ENCODE measurements at places on chromosomes 7 and 10.

- no peak for DNase-seq
Measured at GRCh38 chr10:24119896-24120295, 89.0 kb upstream of the KIAA1217 start.

- no peak for DNase-seq
Measured at GRCh38 chr7:106142136-106142535, 30.0 kb upstream of the SYPL1 start.

DNA sequence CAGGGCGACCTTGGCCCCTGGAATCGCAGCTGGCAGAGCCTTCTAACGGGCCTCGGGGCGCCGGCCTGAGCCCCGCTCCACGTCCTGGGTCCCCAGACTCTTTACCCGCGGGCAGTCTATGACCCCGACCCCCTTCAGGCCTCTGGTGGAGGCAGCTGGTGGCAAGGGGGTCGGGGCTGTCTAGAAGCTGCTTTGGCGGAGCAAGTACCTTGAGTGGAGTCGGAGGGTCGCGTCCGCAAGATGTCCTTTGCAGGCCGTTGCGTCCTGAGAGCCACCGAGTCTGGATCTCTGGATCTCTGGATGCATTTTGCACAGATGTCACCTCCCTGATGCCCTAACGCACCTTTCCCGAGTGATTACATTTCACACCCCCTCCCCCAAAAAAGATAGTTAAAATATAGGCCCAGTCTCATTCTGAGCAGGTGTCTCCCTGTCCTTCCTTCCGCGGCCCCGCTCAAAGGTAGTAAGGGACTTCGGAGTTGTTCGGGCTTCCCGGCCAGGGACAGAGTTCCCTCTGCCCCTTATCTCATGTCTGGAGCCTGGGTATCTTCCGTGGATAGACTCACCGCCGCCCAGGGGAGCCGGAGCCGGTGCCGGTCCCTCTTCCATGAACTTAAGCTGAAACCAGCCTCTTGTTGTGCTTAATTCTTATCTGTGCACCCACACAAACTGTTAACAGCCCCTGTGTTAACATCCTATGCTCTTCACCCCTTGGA is 457 bp downstream of the ACADSB start:
- peak; percentile 45 for DNase-seq

- DNase-seq: no peak
Measured at GRCh38 chr7:13992596-13992964, 3.1 kb upstream of the ETV1 start.

DNA sequence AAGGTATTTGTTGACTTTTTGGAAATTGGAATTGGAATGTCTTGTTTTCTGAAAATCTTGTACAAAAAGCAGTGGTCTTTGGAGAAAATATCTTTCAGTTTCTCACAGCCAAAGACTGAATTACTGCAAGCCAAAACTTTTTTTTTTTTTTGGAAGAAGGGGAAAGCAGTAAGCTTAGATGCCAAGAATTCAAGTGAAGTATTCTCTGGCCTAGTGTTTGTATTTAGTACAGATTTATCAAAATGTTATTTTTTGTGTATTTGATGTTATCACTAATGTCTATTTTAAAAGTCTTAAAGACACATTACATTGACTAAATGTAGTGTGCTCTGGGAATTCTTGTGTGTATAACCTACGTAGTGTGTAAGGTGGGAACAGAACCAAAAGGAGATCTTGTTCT is 6.2 kb downstream of the TET1 start:
- no peak for DNase-seq

- no peak for DNase-seq
Measured at GRCh38 chr10:88120599-88121333, 257.3 kb downstream of the PTEN start.

- no peak for DNase-seq
Measured at GRCh38 chr7:157018328-157018996, 8.0 kb upstream of the MNX1 start.

GRCh38 chr7:148561099-148561498 is 29.5 kb upstream of the C7orf33 start:
- DNase-seq: no peak

All from hematopoietic multipotent progenitor cell treated with erythropoietin and hydrocortisone succinate and interleukin-3 and kit ligand, for 17 days (in vitro differentiated cells).